ENCODE measurements at places on chromosomes 6 and 20.
A peak's percentile ranks its signal among the peaks of the same experiment; 100 is the strongest.

DNA sequence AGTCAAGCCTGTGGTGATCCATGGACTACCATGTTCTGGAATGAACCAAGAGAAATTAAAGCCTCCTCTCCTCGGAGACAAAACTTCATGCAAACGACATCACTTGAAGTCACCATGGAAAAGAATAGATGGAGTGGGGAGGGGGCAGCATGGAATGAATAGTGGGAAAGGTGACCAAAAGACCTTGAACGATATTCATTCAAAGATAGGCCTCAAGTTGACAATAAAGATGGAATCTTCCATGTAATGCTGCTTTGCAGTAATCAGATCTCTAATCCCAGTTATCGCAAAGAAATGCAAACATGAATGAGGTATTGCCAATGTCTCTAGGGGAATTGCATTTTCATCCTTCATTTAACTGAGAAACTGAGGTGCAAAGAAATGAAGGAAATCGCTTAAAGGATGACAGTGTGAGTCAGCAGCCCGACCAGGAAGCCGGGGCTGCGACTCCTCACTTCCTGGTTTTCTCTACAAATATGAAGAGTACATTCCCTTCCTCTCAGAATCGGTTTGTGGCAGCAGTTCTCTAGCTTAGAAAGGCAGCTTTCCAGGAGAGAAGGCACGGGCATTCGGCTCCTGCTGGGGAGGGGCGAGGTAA, 65.6 kb upstream of the RREB1 start:
- DNase-seq, result no peak

- DNase-seq, result no peak
Observed at GRCh38 chr20:3797592-3798372, 1.7 kb downstream of the CDC25B start.

DNA sequence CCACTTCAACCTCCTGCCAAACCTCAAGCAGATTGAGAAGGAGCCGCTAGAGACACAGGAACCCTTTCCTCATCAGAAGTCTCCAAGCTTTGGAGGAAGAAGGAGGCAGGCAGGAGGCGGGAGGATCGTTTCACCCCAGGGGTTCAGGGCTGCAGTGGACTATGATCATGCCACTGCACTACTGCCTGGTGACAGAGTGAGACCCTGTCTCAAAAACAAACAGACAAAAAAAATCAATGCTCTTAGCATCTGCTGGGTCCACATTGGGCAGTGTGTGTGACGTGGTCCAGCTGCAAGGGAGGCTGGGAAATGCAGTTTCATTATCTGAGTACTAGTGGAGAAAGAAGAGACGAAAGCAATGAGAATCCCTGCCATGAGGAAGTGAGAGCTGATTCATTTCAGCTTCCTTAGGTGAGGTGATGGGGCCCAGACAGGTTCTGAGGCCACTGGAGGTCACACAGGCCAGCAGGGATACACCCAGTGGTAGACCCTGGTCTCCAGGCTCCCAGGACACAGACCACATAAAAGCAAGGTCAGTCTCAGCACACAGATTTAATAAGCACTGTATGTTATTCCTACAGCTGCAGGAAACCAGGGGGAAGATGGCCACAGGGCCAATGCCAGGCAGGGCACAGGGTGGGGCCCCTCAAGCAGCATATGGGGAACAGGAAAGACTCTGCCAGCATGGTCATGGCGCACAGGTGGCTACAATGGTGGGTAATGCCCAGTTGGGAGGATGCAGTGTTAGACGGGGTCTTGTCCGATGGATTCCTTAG, 4.3 kb downstream of the GFRA4 start:
- no peak for DNase-seq

DNA sequence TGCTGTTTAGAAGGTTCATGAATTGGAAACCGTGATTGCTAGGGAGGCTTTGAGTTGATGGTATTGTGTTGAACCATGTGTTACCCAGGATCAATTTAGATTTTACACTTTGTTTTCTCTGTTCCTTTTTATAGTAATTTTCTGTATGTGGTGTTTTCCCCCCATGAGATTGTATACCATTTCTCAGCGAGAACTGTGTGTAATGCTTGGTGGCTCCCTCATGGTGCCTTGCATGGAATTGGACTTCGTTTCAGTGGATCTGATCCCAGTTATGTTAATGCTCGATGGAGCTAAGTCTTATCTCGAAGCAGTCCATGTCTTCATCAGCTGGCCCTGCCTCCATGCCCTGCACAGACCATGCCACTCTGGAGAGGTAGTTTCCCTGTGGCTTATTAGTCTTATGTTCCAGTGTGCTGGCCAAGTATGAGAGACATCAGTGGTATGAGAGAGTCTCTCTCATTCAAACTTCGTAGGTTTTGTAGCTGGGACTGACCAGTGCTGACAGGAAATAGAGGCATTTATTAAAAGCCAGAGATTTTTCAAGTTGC, 18.7 kb downstream of the PTPN1 start:
- DNase-seq, result no peak

DNA sequence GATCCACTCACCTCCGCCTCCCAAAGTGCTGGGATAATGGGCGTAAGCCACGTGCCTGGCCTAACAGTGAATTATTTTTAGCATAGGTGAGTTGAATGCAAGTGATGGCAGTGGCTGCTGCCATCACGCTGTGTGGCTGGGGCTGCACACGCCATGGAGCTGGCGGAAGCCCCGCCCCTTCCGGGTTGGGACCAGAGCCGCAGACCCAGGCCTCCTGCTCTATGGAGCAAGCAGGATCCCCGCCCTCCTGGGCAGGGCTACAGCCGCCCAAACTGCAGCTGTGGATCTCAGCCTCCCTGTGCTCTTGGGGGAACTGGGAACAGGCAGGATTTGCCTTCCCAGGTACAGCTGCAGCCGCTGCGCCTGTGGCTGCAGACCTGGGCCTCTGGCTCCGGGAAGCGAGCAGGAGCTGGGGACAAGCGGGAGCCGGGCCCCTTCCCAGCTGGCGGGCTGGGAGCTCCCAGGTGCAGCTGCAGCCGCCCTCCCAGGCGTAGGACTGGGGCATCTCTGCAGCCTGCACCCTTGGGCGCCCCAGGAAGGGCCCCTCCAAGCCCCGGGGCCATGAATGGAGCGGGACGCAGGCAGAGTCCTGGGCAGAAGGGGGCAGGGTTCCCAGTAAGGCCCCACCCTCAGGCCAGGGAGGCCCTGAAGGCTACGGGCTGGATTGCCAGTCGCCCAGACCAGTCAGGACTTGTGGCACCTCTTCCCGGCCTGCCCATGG, 30.9 kb upstream of the SLA2 start:
- DNase-seq, result no peak

- DNase-seq, result no peak
Observed at GRCh38 chr6:28523241-28523622, 2.4 kb upstream of the GPX5 start.

DNA sequence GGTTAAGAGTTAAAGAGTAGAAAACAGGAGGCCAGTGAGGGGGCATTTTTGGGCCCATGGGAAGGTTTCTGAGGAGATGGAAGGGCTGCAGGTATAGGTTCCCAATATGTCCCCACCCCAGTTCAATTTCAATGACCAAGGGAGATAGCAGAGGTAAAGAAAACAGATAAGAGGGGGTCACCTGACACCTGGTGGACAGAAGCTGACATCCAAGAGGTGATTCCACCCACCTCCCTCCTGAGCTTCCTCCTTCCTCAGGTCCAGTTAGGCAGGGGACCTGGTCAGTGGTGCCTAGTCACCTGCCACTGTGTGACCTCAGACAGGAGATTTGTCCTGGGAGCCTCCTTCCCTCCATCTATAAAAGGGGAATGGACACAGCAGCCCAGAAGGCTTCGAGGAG, 29.5 kb upstream of the MAS1L start:
- DNase-seq, result no peak

- no peak for DNase-seq
Observed at GRCh38 chr6:139449611-139450000, 75.2 kb upstream of the CITED2 start.

- no peak for DNase-seq
Observed at GRCh38 chr6:144094731-144095133, 641 bp downstream of the SF3B5 start.

GRCh38 chr6:43246301-43247113, 3.2 kb downstream of the TTBK1 start:
- no peak for DNase-seq

GRCh38 chr20:62651285-62652021, 9.2 kb downstream of the SLCO4A1 start:
- peak; percentile 56 for DNase-seq

Measured in activated T-cell treated with anti-CD3 and anti-CD28 coated beads for 24 hours (primary cell).